Substantia nigra (tissue), 51 donors: ENCODE measurements at places on chromosomes 3 and 15.

DNA sequence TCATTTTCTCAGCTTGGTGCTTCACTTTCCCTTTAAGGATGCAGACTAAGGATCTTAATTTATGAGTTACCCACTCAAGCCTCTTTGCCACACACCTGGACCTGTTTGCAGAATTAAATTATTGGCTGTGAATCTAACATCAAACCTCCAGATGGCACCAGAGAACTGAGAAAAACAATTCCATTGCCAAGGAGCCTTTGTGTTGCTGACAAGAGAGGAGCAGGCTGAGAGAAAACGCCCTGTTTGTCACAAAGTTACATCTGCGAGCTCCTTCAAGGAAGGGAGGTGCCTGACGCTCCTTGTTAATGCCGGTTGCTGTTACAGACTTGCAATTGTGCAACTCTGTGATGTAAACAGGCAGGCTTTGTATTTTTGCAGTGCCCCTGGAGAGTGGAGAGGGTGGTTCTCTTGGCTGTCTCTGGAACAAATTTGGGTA lies 36.3 kb upstream of the TMC3 start:
- DNase-seq = peak; percentile 7

- no peak for DNase-seq
Observed at GRCh38 chr3:13801361-13802204, 78.3 kb downstream of the WNT7A start.

DNA sequence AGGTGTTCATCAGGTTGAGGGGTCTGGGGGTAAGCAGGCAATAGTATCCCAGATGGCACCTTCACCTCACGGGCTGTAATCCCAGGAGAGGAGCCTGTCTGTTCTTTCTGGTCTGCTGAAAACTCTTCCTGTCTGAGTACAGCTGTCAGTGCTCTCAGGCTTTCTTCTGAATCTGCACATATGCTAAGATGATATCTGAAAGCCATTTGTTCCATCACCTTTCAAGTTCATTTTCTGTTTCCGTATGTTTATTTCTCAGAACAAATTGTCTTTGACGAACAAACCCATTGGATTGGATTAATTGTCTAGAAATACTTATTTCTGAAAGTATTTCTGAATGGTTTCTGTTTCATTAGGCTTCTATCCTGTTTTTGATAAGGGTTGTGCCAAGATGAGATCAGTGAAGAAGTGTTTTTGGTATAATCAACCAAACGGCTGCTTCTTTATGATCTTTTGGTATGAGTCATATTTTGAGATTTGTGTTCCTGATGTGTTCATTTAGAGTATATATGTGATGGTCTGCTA lies 13.3 kb downstream of the ZNF592 start:
- DNase-seq = no peak

DNA sequence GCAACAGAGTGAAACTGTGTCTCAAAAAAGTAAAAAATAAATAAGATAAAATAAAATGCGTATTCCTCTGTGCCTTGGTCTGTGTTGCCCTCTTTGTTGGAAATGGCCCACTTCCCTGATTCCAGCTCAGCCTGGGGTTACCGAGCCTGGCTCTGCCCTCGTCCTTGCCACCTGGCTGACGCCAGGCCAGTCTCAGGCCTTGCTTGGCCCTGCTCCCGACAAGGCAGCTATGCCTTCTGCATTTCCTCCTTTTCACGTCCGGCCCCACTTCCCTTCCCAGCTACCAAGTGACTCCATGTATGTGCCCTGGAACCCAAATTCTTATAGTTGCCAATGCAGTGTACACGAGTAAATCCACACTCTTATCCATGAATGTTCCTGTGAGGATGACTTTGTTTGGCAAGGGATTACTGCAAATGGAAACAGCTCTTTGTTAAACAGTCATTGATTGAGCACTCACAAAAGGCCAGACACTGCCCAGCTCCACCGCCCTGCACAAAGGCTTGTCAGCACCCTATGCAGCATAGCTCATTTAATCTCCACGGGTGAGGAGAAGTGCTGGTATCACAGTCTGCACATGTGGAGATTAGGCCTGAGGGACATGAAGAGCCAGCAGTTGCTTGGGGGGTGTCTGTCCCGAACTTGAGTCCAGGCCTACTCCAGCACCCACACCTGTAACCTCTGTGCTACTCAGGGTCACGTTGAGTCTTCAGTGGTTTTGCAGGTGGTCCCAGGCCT lies 25.1 kb downstream of the SPSB4 start:
- DNase-seq = no peak

- DNase-seq = no peak
Observed at GRCh38 chr3:88034491-88035275, 24.1 kb downstream of the CGGBP1 start.

DNA sequence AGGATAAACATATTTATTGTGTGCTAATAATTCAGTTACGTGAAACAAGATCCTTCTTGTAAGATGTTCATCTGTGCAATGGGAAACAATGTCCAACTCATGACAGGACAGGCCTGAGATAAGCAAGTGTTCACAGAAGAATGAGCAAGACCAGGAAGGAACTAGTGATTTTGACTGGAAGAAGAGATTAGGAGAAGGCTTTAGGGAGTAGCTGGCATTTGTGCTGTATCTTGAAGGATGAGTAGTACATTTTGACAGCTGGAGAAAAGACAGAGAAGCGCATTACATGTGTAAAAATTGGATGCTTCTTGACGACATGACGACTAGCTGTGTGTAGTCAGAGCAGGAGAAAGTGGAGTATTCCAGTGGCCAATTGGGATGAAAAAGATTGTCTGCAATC lies 48.4 kb downstream of the GBE1 start:
- DNase-seq = no peak

DNA sequence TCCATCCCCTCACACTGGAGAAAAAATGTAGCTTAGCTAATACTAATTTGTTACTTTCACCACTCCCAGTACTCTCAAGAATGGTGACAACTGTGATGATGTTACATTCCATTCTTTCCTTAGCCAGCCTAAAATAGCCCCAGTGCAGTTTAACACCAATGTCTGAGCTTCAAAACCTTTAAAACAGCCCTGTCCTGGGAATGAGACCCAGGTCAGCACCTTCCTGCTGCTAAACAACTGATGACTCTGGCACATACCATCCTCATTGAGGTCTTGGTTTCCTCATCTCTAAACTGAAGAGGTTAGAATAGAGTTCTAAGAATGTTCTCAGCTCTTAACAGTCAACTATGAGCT lies 3.8 kb downstream of the SCAMP2 start:
- no peak for DNase-seq

- DNase-seq = no peak
Observed at GRCh38 chr3:157914882-157915281, 191.3 kb downstream of the SHOX2 start.

DNA sequence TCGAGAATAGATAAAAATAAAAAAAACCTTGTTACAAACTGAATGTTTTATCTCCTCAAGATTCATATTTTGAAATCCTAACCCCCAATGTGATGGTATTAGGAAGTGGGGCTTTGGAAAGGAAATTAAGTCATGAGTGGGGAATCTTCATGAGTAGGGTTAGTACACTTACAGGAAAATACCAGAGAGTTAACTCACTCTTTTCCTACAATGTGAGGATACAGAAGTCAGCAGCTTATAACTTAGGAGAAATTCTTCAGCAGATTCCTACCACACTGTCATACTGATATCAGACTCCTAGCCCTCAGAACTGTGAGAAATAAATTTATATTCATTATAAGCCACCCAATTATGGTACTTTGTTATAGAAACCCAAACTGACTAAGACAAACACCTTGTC lies 453.1 kb downstream of the GBE1 start:
- no peak for DNase-seq

GRCh38 chr15:98013631-98014030 lies 53.1 kb downstream of the ARRDC4 start:
- no peak for DNase-seq

- DNase-seq = no peak
Observed at GRCh38 chr3:8399686-8400085, 101.9 kb upstream of the LMCD1 start.

- DNase-seq = no peak
Observed at GRCh38 chr3:183581496-183582155, 26.1 kb upstream of the KLHL6 start.

DNA sequence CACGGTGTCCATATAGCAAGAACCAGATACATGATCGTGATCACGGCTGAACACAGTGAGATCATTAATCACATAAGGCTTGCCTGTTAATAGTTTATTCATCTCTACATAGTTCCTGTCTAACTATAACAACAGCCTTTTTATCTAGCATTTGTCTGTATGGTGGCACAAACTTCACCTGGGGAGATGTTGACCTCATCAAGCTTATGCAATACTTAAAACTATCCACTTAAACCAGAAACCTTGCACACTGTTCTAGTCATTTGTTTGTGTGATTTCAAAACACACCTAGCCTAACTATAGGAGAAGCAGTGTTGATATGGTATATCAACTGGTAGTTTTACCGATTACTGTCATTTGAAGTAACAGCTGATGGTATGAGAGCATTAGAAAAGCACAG lies 124.8 kb downstream of the VPS13C start:
- DNase-seq = no peak

DNA sequence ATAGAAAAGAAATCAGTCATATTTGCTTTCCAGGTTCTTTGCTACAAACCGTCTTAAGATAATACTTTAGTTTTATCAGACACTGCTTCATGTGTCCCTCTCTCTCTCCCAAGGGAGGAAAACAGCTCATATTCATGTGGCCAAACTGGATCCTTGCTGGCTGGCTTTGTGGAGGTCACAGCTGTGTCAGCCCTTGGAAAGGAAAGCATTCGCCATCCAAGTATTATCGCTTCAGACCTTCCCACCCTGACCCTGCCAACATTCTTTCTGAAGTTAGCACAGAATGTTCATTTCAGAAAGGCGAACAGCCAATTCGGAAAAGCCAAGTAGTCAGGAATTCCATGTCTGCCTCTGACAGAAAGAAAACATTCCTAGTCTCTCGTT lies 213.6 kb downstream of the FEZF2 start:
- no peak for DNase-seq

DNA sequence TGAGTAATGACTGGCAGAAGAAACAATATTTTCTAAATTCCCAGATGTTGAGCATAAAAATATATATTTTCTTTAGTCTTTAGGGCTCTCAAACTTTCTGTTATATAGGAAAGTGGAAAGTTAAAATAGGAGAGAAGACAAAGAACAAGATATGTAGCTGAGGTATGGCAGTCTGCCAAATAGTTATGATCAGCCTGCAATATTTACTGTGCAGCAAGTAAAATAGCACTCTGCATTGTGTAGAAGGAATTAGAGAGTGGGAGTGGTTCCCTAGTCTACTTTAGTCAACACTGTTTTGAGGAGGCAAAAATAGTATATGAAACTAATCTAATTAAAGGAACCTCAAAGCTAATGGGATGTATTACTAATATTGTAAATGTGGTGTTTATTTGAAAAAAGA lies 978.1 kb upstream of the ALCAM start:
- no peak for DNase-seq

- DNase-seq = no peak
Observed at GRCh38 chr15:101444015-101444414, 45.5 kb downstream of the PCSK6 start.

DNA sequence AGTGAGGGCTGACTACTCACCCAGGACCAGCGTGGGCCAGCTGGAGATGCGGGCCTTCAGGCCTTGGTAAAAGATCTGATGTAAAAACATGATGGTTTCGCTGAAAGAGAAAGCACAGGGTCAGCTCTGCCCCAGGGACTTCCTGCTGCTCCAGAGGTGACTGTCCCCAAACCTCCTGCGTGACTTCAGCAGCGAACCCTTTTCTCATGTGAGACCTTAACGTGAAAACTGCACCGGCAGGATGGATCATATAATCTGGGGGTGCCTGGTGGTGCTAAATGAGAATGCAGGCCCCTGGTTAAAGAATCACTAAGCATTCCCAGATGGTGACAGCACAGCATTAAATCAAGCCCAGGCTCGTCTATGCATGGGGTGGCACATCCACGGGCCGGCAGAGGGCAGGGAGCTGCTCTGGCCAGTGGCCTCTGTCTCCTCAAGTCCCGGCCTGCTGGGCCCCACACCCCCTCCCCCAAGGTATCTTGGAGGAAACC lies 55.4 kb downstream of the RASGRF1 start:
- DNase-seq = no peak

DNA sequence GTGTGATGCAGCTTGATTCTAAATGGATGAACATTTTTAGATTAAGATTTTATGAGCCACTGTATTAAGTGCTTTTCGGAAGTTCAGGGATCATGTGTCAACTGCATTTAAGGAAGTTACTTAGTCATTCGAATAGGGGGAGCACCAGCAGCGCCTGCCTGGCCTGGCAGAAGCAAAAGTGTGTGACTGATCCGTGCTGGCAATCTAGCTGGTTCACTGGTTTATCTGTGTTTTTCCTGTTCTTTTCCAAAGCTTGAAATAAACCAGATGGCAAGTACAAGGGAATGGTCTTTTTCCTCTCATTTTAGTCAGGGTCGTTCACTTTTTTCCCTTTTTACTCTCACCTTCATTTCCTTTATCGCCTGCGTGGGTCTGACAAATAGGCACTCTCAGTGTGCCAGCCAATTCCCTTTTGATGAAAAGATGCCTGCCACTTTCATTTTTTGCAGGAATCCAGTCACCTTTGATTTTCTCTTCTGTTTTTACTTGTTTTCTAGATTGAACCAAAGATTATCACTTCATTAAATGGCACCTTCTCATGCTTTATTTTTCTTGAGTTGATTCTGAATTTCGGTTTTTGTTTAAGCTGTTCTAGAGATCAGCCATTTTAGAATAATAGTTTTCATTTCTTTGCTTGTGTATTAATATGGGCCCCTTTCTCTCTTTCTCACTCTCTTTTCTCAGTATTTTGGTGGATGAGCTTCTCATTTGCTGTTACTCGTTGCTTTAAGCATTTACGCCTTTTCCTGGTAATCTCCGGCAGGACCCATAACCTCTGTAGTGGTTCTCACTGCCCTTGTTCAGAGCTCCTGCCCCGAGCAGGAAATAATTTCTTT lies 2.8 kb downstream of the ABHD2 start:
- no peak for DNase-seq

GRCh38 chr3:193148688-193149473 lies 92.1 kb upstream of the PLAAT1 start:
- no peak for DNase-seq

GRCh38 chr3:140081887-140082286 lies 146.9 kb downstream of the CLSTN2 start:
- DNase-seq = no peak

GRCh38 chr3:169813757-169814517 lies 1.2 kb upstream of the LRRC34 start:
- DNase-seq = no peak

GRCh38 chr3:16146015-16146730 lies 28.3 kb upstream of the GALNT15 start:
- no peak for DNase-seq

DNA sequence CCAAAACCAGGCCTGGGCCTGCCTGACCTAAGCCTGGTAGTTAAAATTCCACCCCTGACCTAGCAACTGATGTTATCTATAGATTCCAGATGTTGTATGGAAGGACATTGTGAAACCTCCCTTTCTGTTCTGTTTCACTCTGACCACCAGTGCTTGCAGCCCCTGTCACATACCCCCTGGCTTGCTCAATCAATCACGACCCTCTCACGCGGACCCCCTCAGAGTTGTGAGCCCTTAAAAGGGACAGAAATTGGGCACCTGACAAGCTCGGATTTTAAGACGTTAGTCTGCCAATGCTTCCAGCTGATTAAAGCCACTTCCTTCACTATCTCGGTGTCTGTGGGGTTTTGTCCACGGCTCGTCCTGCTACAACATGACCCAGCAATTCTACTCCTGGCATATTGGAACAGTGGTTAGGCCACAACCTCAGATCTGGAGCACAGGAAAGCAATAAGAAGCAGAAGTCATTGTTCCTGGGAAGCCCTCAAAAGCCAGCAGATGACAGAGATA lies 36.7 kb upstream of the LHFPL4 start:
- DNase-seq = no peak
